HepG2 (cell line): ENCODE measurements at places on chromosomes 3 and 15.

- H3K27me3 ChIP-seq = no peaks in the 10 kb centered on the region
- no peaks in the 10 kb centered on the region for H3K4me1 ChIP-seq
- DNase-seq = peak; percentile 46
- H3K27ac ChIP-seq = no peak overlapping the region
- no peaks in the 10 kb centered on the region for H3K36me3 ChIP-seq
- H3K4me3 ChIP-seq = no peak overlapping the region
These were observed 131.6 kb downstream of the NLGN1 start for GRCh38 chr3:173529062-173529711.

- no peak for DNase-seq
- H3K4me1 ChIP-seq = no peaks in the 10 kb centered on the region
- H3K36me3 ChIP-seq = no peaks in the 10 kb centered on the region
- no peak overlapping the region for H3K4me3 ChIP-seq
- no peaks in the 10 kb centered on the region for H3K27me3 ChIP-seq
- H3K27ac ChIP-seq = no peak overlapping the region
These were observed 113.2 kb downstream of the MECOM start for GRCh38 chr3:169550284-169550683.

DNA sequence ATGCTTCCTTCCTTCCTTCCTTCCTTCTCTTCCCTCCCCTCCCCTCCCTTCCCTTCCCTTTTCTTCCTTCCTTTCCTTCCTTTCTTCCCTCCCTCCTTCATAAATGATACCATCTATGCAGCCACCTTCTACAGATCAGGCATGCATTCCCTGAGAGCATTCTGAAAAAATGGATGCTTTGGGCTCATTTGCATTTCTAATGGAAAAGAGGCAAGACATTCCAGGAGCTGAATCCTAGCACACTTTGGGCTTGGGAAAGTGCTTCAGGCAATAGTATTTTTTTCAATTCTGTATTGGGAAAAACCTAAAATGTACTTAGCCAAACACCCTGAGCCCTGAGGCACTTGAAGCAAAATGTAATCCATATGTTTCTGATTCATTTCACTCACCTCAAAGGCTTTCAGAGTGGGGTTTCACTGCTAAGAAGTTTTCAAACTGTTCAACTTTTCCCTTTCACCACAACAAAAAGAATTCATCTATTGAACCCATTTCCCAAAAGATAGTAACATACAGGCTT, 220.1 kb upstream of the RORA start:
- no peaks in the 10 kb centered on the region for H3K27me3 ChIP-seq
- H3K4me3 ChIP-seq = no peak overlapping the region
- no peaks in the 10 kb centered on the region for H3K36me3 ChIP-seq
- DNase-seq = no peak

DNA sequence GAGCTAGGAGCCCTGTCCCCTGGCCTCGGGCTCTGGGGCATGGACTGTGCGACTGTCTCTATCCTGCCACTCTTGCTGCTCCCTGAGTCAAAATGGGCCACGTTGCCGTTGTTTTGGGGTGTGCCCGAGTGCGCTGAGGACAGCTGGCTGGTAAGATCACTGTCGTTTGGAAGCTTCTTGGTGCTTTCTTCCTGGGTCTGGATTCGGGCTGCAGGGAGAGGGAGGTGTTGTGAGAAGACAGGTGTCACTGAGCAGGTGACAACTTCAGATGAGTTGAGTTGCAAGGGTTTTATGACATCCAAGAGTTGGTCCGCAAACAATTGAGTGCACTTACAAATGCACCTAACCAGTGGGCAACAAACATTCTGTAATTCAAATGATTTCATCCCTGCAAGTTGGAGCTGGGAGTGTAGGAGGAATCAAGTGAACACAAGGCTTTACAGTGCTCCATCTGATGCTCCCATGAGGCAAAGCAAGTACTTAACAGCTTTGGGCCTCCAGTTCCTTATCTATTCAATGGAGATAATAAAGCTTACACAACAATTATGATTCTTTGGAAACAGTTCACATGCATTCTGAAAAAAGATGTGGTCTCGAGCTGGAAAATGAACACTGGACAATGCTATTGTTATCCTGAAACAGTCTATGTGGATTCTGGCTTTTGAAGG, 11.0 kb upstream of the STARD5 start:
- H3K4me1 ChIP-seq = no peaks in the 10 kb centered on the region
- H3K4me3 ChIP-seq = no peak overlapping the region
- no peaks in the 10 kb centered on the region for H3K27me3 ChIP-seq
- no peak overlapping the region for H3K27ac ChIP-seq
- no peak for DNase-seq
- H3K36me3 ChIP-seq = no peaks in the 10 kb centered on the region

- DNase-seq = no peak
- no peaks in the 10 kb centered on the region; the same call in 1 of the 2 replicates for H3K4me1 ChIP-seq
- H3K36me3 ChIP-seq = no peaks in the 10 kb centered on the region
- H3K4me3 ChIP-seq = no peak overlapping the region
- no peaks in the 10 kb centered on the region for H3K27me3 ChIP-seq
- H3K27ac ChIP-seq = no peak overlapping the region
These were observed 599.3 kb downstream of the FGF12 start for GRCh38 chr3:192128060-192128459.

DNA sequence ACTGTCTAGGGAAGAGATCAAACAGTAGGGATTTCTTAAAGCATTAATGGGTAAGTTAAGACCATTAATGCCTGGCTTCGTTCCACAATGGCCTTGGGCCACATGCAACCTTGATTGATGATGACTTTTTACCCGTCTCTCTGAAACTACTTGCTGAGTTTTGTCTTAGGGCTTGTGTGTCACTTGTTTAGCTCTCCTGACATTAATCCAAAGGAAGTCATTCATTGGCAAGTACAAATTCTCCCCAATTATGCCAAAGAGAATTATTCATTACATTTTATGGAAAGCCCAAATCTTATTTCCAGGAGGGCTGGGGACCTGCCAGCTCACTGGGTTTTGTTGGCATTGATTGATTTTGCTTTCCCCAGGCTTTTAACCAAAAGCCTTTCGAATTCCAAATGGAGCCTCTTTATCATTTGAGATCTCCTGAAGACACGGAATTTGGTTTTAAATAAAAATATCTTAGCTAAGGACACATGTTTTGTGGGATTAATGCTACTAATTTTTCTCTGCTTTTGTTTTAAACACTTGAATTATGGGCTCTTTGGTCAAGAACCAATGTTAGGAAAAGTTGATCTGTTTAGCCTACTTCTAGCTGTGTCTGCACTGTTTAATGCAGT, 40.7 kb downstream of the SERPINI1 start:
- H3K27me3 ChIP-seq = no peaks in the 10 kb centered on the region
- peaks cover 7% of the 10 kb centered on the region; the same call in 1 of the 2 replicates for H3K4me1 ChIP-seq
- no peak for DNase-seq
- no peak overlapping the region for H3K4me3 ChIP-seq
- no peak overlapping the region for H3K27ac ChIP-seq

GRCh38 chr3:183116025-183116614, 16.8 kb upstream of the MCCC1 start:
- peak; percentile 39 for DNase-seq
- no peak overlapping the region for H3K27ac ChIP-seq

DNA sequence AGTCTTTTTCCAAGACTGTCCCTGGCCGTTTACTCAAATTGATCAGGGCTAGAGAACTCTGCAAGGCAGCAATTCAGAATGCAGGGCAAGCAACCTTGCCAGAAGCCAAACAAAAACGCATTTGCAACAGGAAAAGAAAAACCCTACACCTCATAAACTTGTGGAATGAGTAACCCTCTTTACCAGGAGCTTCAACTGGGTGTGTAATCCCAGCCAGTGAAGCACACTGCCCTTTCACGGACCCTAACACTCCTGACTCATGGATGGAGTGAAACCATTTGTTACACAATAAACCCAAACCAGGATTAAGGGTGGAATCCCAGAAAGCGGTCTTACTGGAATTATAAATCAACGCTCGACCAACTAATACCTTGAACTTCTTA, 14.8 kb upstream of the LDHAL6B start:
- DNase-seq = no peak
- no peak overlapping the region for H3K27ac ChIP-seq
- H3K27me3 ChIP-seq = no peaks in the 10 kb centered on the region
- H3K4me1 ChIP-seq = no peaks in the 10 kb centered on the region
- H3K4me3 ChIP-seq = no peak overlapping the region

DNA sequence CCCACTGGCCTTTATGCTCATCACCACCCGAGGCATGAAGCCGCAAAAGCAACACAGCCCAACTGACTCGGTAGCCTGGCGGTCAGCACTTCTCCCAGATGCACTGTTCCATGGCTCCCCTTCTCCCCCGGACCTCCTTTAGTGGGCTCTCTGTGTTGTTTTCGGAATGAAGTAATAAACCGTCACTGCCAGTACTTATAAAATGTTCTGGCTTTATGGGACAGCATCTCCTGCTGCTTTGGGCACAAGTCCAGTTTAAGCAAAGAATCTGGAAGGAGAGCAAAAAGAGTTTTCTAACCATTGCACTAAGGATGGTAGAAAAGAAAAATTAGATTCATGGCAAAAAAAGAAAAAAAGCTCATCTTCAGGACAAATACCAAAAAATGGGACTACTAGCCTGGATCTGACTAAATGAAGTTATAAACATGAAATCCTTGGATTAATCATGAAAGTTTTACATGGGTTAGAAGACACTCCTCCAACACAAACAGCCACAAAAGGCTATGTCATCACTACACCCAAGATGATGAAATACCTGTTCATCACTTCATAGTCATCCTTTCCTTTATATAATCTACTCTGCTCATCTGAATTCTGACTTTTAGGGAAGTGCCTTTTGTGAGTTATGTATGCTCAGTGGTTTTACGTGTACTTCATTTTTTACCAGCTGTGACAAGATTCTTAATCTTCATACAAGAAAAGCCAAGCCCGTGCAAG, 89.5 kb upstream of the UBE2E2 start:
- DNase-seq = no peak
- no peak overlapping the region for H3K4me3 ChIP-seq
- no peaks in the 10 kb centered on the region for H3K36me3 ChIP-seq
- no peak overlapping the region for H3K27ac ChIP-seq
- H3K4me1 ChIP-seq = no peaks in the 10 kb centered on the region
- no peaks in the 10 kb centered on the region for H3K27me3 ChIP-seq

GRCh38 chr3:152073267-152073666, 195.5 kb upstream of the MBNL1 start:
- no peaks in the 10 kb centered on the region for H3K36me3 ChIP-seq
- no peak overlapping the region for H3K27ac ChIP-seq
- no peaks in the 10 kb centered on the region for H3K27me3 ChIP-seq
- H3K4me3 ChIP-seq = no peak overlapping the region

DNA sequence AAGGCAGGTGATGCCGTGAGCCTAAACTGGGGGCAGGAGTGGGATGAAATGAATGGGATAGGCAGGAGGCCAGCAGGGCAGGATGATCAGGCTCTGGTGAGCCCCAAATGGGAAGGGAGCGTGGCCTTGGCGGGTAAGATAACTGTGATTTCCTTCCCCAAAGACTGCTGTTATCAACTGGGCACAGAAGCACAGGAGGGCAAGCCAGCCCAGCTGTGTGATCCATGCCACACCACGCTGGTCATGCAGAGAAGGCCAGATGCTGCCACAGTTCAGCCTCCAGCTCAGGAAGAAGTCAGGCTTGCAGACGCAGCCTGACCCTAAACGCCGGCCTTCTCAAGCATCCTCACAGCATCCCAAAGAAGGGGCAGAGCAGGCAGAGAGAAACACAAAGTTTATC, 52.1 kb upstream of the GNB5 start:
- H3K27me3 ChIP-seq = no peaks in the 10 kb centered on the region
- H3K36me3 ChIP-seq = peaks cover 72% of the 10 kb centered on the region
- no peak overlapping the region for H3K27ac ChIP-seq
- H3K4me3 ChIP-seq = no peak overlapping the region

- no peak overlapping the region for H3K4me3 ChIP-seq
- H3K36me3 ChIP-seq = no peaks in the 10 kb centered on the region
- H3K27me3 ChIP-seq = no peaks in the 10 kb centered on the region
- DNase-seq = no peak
These were observed 88.2 kb upstream of the RNF7 start for GRCh38 chr3:141649871-141650270.

DNA sequence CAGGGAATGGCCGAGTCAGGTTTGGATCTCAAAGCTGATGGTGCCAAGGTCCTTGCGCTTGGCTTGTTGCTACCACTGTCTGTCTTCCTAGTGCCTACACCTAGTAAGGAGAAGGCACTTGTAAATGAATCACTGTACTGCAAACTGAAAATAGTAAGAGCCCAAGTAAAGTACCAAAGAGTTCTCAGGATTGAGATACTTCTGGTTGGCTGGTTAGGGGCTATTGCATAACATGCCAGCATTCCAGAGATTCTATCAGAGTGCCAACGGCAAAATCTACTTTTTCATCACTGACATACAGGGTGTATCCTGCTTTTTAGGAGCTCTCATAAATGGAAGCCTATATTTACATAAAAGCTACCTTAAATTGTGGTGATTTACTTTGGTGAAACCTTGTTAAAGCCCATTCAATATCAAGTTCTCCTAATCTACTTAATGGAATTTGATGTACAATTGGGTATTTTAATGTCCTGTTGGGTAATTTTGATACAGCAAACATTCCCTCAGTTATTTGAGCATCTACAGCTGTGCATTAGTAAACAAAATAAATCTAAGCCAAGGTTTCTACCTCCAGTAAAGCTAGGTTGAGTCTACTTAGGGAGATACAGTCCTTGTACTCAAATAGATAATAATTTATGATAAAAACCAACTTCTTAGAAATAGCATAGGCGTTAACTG, 30.7 kb upstream of the CHD2 start:
- no peaks in the 10 kb centered on the region for H3K27me3 ChIP-seq
- peak; percentile 25 for DNase-seq
- no peak overlapping the region for H3K27ac ChIP-seq
- H3K36me3 ChIP-seq = no peaks in the 10 kb centered on the region

- H3K4me1 ChIP-seq = peaks cover 27% of the 10 kb centered on the region
- no peak for DNase-seq
- no peaks in the 10 kb centered on the region; the same call in 1 of the 2 replicates for H3K27me3 ChIP-seq
These were observed 77.2 kb upstream of the RASGRF1 start for GRCh38 chr15:79167776-79168175.

- H3K36me3 ChIP-seq = no peaks in the 10 kb centered on the region
- H3K4me1 ChIP-seq = peaks cover 6% of the 10 kb centered on the region; the same call in 1 of the 2 replicates
- no peak overlapping the region for H3K27ac ChIP-seq
- DNase-seq = no peak
- H3K27me3 ChIP-seq = no peaks in the 10 kb centered on the region
These were observed 271.3 kb upstream of the TPRG1 start for GRCh38 chr3:188900421-188900951.

GRCh38 chr15:46918462-46919140, 798.7 kb upstream of the SEMA6D start:
- H3K36me3 ChIP-seq = no peaks in the 10 kb centered on the region
- no peaks in the 10 kb centered on the region for H3K4me1 ChIP-seq
- DNase-seq = no peak
- H3K27ac ChIP-seq = no peak overlapping the region
- H3K4me3 ChIP-seq = no peak overlapping the region
- no peaks in the 10 kb centered on the region for H3K27me3 ChIP-seq
